Tibial nerve (tissue), 4 donors: ENCODE measurements at places on chromosomes 11 and 22. TPM values are rescaled to one million over a fixed set of nuclear protein-coding genes. Genes with fewer than 3 reads are reported as not detected.

Gene PTGDR2
- total RNA-seq = 0.63 TPM

DNA sequence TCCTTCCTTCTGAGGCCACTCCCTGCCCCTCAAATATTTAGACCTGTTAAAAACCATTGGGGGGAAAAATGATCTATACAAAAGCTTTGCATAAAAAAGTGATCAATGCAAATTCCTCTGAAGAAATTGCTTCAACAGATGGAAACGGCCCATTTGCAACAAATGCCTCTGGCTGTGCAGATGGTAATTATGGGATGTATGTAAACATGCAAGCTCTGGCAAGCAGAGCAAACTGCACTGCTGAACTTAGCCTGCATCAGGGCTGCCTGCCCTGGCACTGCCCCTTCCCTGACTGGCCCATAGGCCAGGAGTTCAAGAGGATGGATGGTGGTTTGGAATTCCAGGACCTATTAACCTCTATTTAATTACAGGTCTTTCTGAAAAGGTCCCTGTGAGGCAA, 388.7 kb downstream of the MIAT start:
- no peaks in the 10 kb centered on the region for H3K36me3 ChIP-seq
- no peak for DNase-seq
- no peak overlapping the region for H3K27ac ChIP-seq
- H3K27me3 ChIP-seq = no peaks in the 10 kb centered on the region

DNA sequence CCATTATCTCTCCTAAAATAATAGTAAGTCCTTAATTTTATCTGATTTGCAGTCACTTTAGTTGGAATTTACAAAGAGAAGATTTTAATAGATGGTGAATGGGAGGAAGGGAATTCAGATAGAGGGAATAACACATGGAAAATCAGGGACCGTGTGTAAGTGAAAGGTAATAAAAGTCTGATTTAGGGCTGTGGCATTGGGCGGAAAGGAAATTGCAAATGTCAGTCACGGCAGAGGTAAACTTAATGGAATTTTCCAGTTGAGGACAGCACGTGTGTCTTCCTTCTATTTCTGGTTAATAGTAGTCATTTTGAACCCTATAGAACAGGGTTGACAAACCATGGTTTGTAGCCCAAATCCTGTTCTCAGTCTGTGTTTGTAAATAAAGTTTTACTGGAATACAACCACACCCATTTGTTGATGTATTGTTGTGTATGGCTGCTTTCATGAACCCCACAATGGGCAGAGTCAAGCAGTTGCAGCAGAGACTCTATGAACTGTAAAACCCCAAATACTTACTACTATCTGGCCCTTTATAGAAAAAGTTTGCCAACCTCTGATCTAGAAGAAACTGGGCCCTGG, 34.1 kb downstream of the PACS1 start:
- no peak overlapping the region for H3K4me3 ChIP-seq
- DNase-seq = no peak
- no peaks in the 10 kb centered on the region for H3K36me3 ChIP-seq
- H3K27me3 ChIP-seq = no peaks in the 10 kb centered on the region
- peaks cover 14% of the 10 kb centered on the region for H3K4me1 ChIP-seq

DNA sequence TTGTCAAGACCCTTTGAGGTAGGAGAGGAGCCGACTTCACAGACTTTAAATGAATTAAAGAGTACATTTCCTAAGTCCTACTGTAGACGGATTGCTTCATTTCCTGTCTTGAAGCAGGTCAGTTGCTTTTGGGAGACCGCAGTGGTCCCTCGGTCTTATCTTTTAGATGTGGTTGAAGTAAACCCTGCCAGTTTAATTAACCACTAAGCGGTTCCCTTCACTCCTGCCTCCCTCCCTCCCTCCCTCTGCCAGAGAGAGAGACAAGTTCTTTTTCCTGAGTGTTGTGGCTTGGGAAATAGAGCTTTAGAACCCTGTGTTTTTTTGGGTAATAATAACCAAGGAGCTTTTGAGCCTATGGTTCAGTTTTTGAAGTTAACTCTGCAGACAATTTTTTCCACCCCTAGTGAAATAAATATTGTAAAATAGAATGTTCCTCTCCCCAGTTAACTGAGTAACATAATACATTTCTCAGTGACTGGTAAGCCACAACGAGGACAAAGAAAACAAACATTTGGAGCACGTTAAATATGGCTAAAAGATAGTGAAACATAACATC, 147.5 kb downstream of the LDLRAD3 start:
- H3K27me3 ChIP-seq = no peaks in the 10 kb centered on the region
- no peaks in the 10 kb centered on the region for H3K36me3 ChIP-seq
- DNase-seq = no peak
- H3K4me1 ChIP-seq = no peaks in the 10 kb centered on the region
- H3K4me3 ChIP-seq = no peak overlapping the region

DNA sequence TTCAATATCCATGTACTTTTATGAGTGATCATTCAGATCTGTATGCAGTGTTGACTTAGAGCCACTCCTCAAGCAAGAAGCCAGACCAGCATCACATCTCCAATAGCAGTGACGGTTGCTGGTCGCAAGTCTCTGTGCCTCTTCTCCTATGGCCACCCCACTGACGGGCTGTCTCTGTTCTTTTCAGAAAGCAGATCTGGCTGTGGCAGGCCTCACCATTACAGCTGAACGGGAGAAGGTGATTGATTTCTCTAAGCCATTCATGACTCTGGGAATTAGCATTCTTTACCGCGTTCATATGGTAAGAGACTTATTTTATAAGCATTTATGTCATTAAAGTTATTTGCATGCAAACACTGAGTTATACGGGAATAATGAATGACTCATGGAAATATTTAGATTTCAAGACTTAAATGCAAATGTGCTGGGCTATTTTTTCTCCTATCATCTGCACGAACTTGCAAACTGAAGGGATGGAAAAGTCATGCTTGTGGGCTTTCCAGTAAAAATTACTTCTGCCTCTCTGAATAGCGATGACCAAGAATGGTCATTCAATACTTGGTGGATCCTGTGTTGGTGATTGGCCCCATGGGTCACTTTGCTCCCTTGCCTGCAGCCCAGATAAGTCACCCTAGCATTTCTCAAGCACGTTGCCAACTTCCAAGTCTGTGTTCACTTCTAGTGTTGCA, 83.6 kb upstream of the TBCEL start:
- no peak overlapping the region for H3K27ac ChIP-seq
- no peaks in the 10 kb centered on the region for H3K36me3 ChIP-seq
- no peak for DNase-seq
- H3K27me3 ChIP-seq = peaks cover 13% of the 10 kb centered on the region
- H3K4me1 ChIP-seq = no peaks in the 10 kb centered on the region

Gene THY1
- total RNA-seq = 11.1 TPM

Gene TUB
- 14.5 TPM for total RNA-seq

- H3K4me1 ChIP-seq = no peaks in the 10 kb centered on the region
- H3K27me3 ChIP-seq = no peaks in the 10 kb centered on the region
- no peak for DNase-seq
- H3K36me3 ChIP-seq = no peaks in the 10 kb centered on the region
- H3K27ac ChIP-seq = no peak overlapping the region
These were observed 13.6 kb downstream of the PNPLA5 start for GRCh38 chr22:43878079-43878795.

DNA sequence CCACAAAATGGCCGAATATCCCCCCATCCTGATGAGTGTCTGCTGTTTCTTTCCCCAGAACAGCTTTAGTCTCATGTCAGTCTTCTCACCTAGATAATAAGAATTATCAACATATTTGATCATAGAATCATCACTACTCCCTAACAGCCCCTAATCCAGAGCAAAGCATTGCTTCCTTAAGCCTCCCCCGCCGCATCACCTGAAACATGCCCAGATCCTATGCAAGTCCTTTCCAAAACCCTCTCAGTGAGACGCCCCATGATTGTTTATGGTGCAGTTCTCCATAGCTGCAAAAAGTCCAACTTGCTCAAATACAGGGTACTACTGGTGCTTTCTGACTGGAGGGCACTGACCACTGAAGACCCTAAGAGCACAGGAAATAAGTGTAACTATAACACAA, 20.1 kb downstream of the KCNJ1 start:
- H3K4me1 ChIP-seq = no peaks in the 10 kb centered on the region
- H3K36me3 ChIP-seq = no peaks in the 10 kb centered on the region
- H3K27ac ChIP-seq = no peak overlapping the region
- H3K4me3 ChIP-seq = no peak overlapping the region
- DNase-seq = no peak

DNA sequence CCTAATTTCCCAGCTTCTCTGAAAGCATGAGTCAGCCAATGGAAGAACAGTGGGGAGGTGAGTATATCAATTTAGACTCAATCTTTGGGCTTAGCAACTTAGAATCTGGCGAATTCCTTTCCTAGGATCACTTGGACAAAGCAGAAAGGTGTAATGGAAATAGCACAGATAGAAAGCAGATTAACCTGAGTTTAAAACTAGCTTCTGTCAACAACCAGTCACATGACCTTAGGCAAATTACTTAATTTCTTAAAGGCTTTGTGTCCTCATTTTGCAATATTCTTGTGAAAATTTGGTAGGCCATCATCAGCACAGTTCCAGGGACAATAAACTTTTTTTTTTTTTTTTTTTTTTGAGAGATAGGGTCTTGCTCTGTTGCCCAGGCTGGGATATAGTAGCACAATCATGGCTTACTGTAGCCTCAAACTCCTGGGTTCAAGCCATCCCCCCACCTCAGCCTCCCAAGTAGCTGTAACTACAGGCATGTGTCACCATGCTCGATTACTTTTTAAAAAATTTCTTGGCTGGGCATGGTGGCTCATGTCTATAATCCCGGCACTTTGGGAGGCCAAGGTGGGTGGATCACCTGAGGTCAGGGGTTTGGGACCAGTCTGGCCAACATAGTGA, 40.8 kb upstream of the PCF11 start:
- no peak overlapping the region for H3K4me3 ChIP-seq
- no peak for DNase-seq
- H3K27ac ChIP-seq = no peak overlapping the region
- H3K36me3 ChIP-seq = no peaks in the 10 kb centered on the region

- no peaks in the 10 kb centered on the region for H3K27me3 ChIP-seq
- no peak for DNase-seq
- H3K4me1 ChIP-seq = peaks cover 11% of the 10 kb centered on the region
- no peak overlapping the region for H3K27ac ChIP-seq
These were observed 18.3 kb upstream of the TCF20 start for GRCh38 chr22:42288791-42289190.

- H3K36me3 ChIP-seq = peaks cover 26% of the 10 kb centered on the region
- DNase-seq = no peak
These were observed 31.4 kb downstream of the PLAAT5 start for GRCh38 chr11:63459586-63459985.

GRCh38 chr11:133834682-133835592, 10.4 kb downstream of the SPATA19 start:
- DNase-seq = no peak
- H3K4me1 ChIP-seq = no peaks in the 10 kb centered on the region
- no peaks in the 10 kb centered on the region for H3K36me3 ChIP-seq
- H3K4me3 ChIP-seq = no peak overlapping the region
- no peak overlapping the region for H3K27ac ChIP-seq

DNA sequence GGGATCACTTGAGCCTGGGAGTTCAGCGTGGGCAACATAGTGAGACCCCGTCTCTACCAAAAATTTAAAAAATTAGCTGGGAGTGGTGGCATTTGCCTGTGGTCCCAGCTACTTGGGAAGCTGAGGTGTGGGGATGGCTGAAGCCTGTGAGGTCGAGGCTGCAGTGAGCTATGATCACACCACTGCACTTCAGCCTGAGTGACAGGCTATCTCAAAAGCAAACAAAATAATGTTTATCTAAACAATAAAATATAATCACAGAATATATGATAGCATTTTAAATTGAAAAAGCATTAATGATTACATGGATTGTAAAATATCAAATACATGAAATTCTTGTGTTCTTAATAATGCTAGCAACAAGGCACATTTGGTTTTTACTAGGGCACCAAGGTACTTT, 2.7 kb downstream of the BEST1 start:
- H3K4me1 ChIP-seq = peaks cover 28% of the 10 kb centered on the region
- no peaks in the 10 kb centered on the region for H3K27me3 ChIP-seq
- peaks cover 17% of the 10 kb centered on the region for H3K36me3 ChIP-seq
- no peak overlapping the region for H3K27ac ChIP-seq
- no peak overlapping the region for H3K4me3 ChIP-seq
- no peak for DNase-seq

Gene RAB3IL1
- total RNA-seq = 58.8 TPM

Gene PHF21B
- total RNA-seq = 0.39 TPM

GRCh38 chr11:47896199-47896598, 48.0 kb upstream of the NUP160 start:
- H3K27me3 ChIP-seq = no peaks in the 10 kb centered on the region
- no peaks in the 10 kb centered on the region for H3K4me1 ChIP-seq
- no peak overlapping the region for H3K4me3 ChIP-seq
- H3K27ac ChIP-seq = no peak overlapping the region

Gene RAB39A
- 0.63 TPM for total RNA-seq

Gene YAP1
- total RNA-seq = 198 TPM

- no peak overlapping the region for H3K27ac ChIP-seq
- DNase-seq = no peak
- H3K4me1 ChIP-seq = no peaks in the 10 kb centered on the region
- no peaks in the 10 kb centered on the region for H3K27me3 ChIP-seq
These were observed 195.8 kb downstream of the HIPK3 start for GRCh38 chr11:33452836-33453624.

GRCh38 chr11:130623670-130624668, 175.5 kb downstream of the ADAMTS15 start:
- H3K36me3 ChIP-seq = no peaks in the 10 kb centered on the region
- DNase-seq = no peak
- no peak overlapping the region for H3K27ac ChIP-seq
- no peak overlapping the region for H3K4me3 ChIP-seq
- H3K27me3 ChIP-seq = no peaks in the 10 kb centered on the region

DNA sequence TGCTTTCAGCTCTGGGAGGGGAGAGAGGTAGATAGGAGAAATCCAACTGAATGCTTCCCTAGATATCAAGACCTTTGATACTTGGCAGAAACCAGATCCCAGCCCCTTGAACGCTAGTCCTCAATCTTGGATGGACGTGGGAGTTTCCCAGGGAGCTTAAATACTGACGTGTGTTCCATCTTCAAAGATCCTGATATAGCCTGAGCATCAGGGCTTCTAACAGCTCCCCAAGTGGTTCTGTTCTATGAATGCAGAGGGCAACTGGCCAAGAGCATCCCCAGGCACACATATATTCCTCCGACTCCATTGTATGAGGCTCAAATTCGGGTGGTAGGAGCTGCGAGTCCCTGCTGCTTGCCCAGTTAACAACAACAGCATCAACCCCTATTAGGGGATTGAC, 8.7 kb upstream of the ACCS start:
- no peaks in the 10 kb centered on the region for H3K36me3 ChIP-seq
- DNase-seq = no peak
- H3K27ac ChIP-seq = no peak overlapping the region
- H3K4me1 ChIP-seq = no peaks in the 10 kb centered on the region
- no peak overlapping the region for H3K4me3 ChIP-seq
- H3K27me3 ChIP-seq = no peaks in the 10 kb centered on the region
